ENCODE measurements at places on chromosomes 12 and 14.
A peak's percentile ranks its signal among the peaks of the same experiment; 100 is the strongest.

DNA sequence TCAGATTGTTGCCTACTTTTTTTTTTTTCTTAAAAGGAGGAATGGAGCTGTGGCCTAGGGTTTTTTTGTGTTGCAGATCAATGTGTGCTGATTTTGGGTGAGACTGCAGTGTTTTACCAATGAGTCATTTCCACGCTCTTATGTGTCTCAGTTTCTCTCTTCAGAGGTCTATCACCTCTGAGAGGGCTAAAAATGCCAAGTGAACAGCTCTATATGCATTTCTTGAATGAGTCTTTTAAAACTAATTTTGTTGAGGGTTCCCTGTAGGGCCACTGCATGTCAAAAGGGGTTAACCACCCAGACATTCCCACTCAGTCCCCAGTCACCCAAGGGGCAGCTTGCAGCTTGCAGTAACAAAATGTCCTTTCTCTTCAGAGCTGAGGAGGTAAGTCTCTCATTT is 24.3 kb upstream of the GLIPR1L2 start:
- no peak for DNase-seq

- DNase-seq, result peak; percentile 54
Measured at GRCh38 chr14:23294734-23295561, 7.7 kb downstream of the PPP1R3E start.

DNA sequence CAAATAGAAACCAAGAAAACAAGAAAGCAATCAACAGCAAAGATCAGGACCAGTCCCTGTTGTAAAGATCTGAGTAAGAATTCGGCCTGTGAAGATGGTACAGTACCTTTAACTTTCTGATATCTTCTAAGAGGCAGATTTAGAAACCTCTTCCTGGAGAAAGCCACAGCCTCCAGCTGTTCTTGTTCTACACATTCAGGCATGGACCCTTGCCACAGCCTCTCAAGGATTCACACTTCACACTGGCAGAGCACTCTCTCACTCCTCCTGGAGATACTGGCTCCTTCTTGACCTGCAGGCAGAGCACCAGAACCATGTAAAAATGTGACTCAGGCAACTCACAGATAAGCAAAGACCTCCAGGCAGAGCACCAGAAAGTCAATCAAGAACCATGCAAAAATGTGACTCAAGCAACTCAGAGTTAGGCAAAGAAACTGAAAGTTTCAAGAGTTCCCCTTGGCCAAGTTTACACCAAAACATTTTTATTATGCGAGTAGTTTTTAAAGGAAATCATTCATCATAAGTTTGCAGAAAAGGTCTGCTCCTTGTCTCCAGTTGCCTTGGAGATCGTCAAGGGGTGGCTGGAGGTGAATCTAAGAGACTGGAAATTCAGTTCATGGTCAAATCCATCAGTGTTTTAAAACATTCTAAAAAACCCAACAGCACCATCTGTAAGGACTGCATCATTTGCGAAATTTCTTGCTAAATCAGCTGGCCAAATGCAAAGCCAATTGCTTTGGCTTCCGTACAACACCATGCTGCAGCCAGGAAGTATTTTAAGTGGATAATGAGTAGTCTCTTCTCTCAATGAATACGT is 119.3 kb upstream of the MDM1 start:
- no peak for DNase-seq

- no peak for DNase-seq
Measured at GRCh38 chr12:95248604-95249360, 31.2 kb downstream of the VEZT start.

GRCh38 chr14:94775091-94775870 is 5.4 kb upstream of the GSC start:
- no peak for DNase-seq

GRCh38 chr14:93963692-93964091 is 12.7 kb downstream of the ASB2 start:
- no peak for DNase-seq

- no peak for DNase-seq
Measured at GRCh38 chr12:116675339-116676107, 62.3 kb downstream of the SPRING1 start.

- no peak for DNase-seq
Measured at GRCh38 chr12:104243971-104244370, 28.4 kb downstream of the TXNRD1 start.

DNA sequence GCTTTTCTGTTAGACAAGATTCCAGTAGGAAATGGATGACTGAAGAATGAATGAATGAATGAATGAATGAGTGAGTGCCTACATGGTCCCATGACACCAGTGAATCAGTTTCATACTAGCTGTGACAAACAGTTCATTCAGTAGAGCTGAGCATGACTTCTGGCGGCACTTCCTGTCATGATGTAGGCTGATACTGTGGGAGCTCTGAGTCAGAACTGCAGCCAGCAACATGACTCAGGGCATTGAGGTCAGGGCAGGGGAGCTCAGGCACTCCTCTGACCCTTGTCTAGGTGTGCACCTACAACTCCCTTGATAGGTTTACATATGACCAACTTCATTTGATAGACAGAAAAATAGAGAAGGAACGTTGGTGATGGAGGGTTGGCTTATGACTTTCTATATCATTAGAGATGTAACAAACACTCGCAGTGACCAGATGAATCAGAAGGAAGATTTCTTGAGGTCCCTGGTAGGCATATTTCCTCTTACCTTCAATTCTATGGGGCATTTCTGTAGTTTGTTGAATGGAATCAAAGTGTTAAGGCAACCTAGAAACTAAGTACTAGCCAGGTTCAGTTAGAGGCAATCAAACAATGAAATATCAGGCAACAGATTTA is 139.3 kb upstream of the ARHGAP5 start:
- DNase-seq, result peak; percentile 83

- DNase-seq, result no peak
Measured at GRCh38 chr12:91222746-91223145, 40.1 kb upstream of the DCN start.

GRCh38 chr12:80679346-80680131 is 27.9 kb upstream of the MYF6 start:
- DNase-seq, result no peak

DNA sequence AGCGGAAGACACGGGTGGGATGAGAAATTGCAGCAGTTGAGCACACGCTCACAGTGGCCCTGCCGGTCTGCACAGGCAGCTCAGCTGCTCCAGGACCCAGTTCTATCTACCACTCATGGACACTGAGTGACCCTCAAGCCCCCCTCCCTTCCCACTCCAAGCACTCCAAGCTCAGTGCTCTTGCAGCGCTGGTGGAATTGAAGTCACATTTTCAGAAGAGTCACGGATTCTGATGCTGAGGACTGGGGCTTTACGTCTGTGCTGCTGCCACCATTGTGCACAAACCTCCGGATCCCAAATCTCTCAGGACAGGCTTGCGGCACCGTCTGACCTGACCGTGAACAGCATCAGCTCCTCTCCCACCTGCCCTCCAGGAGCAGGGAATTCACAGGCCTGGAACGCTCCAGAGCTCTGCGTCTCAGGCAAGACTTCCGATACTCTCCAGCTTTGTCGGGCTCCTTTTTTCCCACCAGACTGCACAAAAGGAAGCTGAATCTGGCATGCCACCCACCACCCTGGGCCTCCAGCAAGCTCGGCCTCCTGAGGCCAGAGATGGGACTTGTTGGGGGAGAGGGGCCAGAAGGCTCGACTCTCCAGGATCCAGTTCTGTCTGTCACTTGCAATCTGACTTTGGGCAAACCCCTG is 213.1 kb upstream of the RTL1 start:
- no peak for DNase-seq

GRCh38 chr14:61406675-61407074 is 85.3 kb downstream of the PRKCH start:
- no peak for DNase-seq

DNA sequence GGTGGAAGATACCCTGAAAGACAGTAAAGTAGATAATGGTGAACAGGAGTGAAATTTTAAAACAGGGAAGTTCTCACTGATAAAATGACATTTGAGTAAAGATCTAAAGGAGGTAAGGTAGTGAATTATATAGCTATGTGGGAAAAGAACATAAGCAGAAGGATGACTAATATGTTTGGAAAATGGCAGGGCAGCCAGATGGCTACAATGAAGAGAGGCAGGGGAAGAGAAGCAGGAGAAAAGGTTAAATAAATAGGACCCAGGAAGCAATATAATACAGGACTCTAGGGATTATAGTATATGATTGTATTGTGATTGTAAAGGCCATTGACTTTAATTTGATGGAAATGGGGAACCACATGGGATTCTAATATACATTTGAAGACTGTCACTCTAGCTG is 33.0 kb downstream of the SCFD1 start:
- DNase-seq, result no peak

DNA sequence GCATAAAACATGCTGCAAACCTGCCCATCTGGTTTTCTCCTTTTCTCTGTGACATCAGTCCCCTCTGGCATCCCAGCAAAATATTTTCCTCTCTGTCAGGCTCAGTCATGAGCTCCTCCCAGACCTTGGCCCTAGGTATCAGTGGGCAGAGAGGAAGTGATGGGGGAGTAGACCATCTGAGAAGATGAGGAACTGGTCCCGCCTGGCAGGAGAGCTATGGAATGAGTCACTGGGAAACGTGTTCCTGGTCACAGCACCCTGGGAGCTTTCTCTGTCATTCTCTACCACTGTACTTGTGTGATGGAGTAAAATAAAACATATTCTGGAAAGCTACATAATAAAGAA is 5.0 kb upstream of the SRSF9 start:
- peak; percentile 86 for DNase-seq

DNA sequence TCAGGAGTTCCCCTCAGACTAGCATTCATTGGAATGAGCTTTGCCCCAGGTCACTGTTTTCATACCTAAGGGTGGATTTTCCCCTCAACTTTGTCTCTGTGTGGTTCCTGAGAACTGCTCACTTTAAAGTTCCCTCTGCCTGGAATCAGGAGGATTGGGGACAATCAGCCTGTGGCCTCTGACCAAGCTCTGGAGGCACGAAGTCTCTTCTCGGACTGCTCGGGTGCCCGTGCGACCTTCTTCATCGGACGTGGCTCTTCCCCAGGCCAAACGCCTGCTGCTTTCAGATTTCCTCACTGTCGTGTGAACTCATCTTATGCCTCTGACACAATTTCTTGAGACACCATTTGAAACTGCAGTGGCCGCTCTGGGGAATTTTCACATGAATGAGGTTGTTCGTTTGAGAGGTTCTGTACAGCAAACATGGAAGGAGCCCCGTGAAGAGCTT is 153.7 kb upstream of the PZP start:
- no peak for DNase-seq

DNA sequence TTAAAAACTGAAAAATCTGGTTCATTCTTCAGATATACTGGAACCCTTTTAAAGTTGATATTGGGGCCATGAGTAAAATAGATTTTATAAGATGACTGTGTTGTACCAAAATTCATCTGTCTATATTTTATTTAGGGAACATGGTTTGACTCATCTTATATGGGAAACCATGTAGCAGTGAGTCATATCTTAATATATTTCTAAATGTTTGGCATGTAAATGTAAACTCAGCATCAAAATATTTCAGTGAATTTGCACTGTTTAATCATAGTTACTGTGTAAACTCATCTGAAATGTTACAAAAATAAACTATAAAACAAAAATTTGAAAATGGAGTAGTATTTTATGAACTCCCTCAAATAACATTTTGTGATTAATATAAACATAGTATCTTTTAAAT is 14.2 kb downstream of the PTGER2 start:
- no peak for DNase-seq

DNA sequence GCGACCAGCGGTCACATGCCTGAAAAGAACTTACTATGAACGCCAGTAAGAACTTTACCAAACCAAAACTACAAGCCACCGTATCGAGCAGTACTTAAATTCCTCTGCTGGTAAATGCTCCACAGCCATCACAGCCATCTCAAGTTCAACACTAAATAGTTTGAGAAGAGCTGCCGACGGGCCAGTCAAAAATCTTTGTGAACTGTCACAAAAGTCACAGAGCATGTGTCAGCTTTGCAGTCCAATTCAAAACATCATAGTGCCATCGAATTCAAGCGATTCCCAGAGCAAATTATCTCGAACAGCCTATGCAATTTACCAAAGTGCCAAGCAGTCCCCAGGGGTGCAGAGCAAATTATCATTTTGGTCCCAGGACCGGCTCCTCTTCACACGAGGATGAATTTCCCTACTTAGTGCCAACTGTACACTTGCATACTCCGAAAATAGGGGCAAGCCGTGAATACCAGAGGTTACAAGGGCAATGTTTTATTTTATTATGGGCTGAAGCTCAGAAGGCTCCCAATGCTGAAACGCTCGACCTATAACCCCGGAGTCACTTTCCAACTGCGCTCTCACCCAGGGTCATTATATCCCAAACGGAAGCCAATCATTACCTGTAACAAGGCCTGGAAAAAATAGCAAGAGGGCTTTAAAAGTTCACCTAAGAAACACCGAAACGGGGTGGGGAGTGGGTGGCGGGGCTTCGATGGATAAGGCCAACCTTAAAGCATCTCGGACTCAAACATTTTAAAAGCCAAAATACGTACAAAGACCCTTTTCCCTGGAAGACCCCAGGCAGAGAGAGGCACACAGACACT is 1.1 kb downstream of the LRP6 start:
- peak; percentile 35 for DNase-seq

DNA sequence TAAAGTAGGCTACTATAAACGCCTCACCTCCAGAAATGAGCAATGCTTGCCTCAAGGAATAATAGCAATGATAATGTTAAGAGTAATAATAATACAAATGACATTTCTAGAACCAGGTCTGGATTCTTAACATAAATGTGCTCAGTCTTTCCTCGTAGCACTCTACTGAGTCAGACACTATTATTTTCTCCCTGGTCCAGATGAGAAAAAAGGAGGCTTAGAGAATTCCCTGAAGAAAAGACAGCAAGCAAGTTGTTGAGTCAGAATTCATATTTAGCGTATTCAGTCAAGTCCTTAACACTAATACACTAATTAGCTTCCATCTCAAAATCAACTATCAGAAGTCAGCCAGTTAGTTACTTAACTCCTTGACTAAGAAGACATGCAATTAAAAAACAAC is 13.2 kb downstream of the KCNC2 start:
- DNase-seq, result no peak

DNA sequence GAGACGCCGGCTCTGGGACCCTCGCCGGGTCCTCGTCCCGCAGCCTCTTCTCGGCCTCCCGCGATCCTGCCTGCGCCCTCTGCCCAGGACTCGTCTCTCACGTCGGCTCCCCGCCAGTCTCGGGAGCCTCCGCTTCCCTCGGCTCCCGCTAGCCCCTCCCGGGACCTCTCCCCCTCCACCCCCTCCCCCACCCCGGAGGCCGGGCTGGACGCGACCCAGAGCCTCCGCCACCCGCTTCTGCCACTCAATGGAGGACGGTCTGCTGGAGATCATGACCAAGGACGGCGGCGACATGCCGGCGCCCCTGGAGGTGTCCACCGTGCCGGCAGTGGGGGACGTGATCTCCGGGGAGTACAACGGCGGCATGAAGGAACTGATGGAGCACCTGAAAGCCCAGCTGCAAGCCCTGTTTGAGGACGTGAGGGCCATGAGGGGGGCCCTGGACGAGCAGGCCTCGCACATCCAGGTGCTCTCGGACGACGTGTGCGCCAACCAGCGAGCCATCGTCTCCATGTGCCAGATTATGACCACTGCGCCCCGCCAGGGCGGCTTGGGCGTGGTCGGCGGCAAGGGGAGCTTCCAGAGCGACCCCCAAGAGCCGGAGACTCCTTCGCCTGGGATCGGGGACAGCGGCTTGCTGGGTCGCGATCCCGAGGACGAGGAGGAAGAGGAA is 568 bp downstream of the CCDC184 start:
- DNase-seq, result no peak

- DNase-seq, result no peak
Measured at GRCh38 chr12:19646599-19646998, 207.3 kb downstream of the AEBP2 start.
